NCI-H1048 (cell line): ENCODE measurements at places on chromosomes 7 and 10.

- DNase-seq: no peak
Observed at GRCh38 chr7:27121684-27122076, 8.9 kb downstream of the HOXA4 start.

GRCh38 chr10:101744267-101744666 is 31.6 kb downstream of the FGF8 start:
- no peak for DNase-seq

GRCh38 chr10:71205468-71205867 is 6.9 kb upstream of the UNC5B start:
- no peak for DNase-seq

- no peak for DNase-seq
Observed at GRCh38 chr10:118003126-118003525, 43.6 kb downstream of the RAB11FIP2 start.

DNA sequence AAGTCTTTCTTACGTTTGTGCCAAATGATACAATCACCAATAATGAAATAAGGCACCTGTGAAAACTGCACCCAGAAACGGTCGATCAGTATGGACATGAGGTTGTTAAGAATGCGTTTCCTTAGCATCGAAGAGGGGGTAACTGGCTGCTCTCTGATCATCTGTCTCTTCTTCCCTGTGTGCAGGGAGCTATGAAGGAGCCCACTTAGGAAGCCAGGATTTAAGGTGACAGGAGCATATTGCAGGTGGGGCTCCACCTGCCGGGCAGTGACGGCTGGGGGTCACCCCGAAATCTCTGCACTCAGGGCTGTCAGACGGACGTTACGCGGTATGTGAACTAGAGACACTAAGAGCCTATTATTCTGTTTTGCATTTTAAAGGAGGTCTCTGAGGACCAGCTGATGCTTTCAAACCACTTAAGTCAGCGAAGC is 64.5 kb downstream of the CARD11 start:
- no peak for DNase-seq

DNA sequence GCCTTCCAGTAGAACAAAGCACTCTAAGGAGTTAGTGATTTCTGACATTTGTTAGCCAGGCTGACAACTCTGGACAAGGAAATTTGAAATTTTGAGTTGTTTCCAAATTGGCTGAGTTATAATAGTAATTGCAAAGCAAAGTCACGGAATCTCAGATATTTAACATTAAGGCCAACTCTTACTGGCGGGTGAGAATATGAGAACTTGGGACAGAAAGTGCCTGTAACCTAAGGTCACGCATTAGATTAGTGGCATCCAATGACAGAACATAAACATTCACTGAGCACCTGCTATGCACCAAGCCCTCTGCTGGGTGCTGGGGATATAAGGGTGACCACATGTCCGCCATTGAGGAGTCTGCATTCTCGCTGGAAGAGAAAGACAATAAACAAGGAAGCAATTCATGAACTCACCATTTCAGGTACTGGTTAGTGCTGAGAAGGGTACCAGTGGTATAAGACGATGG is 45.5 kb upstream of the CHST15 start:
- no peak for DNase-seq
